B cell (primary cell): ENCODE measurements at places on chromosomes 4 and X. TPM values are rescaled to one million over a fixed set of nuclear protein-coding genes. Genes with fewer than 3 reads are reported as not detected.

DNA sequence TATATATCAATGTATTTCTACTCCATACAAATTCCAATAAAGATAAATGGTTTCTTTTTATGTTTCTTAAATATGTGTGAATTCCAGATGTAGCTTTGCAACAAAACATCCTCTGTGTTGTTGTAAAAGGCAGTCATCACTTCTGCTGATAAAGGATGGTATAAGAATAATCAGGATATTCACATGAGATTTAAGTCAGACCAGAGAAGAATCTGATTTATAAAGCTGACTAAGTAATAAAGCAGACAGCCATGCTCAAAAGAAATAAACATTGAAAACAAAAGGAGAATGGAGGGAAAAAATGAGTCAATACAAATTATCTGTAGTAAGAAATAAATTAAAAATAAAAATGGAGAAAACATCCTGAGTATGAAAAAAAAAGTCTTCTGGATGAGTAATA lies 27.0 kb upstream of the SLC7A11 start:
- no peak for DNase-seq
- H3K36me3 ChIP-seq, result no peaks in the 10 kb centered on the region
- H3K4me3 ChIP-seq, result no peak overlapping the region
- no peak overlapping the region for H3K27ac ChIP-seq
- no peaks in the 10 kb centered on the region for H3K4me1 ChIP-seq

GRCh38 chr4:57691370-57691769 lies 581.2 kb upstream of the IGFBP7 start:
- H3K4me3 ChIP-seq, result no peak overlapping the region
- H3K27me3 ChIP-seq, result no peaks in the 10 kb centered on the region
- DNase-seq, result no peak
- no peaks in the 10 kb centered on the region for H3K36me3 ChIP-seq

DNA sequence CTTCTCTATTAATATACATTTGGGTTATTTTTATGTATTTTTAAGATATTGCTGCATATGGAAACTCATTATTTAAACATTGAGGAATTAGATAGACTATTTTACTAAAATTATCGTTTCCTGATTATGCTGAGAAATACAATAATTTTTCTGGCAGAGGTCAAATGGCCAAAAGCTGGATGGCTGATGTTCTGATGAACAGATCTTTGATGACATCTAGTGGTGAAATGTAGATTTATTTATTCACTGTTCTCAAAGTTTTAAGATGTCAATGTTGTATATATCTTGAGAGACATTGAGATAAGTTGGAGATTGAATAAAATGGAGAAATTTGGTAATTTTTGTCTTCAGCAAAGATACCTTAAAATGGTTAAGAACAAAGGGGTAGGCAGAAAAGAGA lies 96.2 kb downstream of the UGT8 start:
- no peaks in the 10 kb centered on the region for H3K36me3 ChIP-seq
- no peaks in the 10 kb centered on the region for H3K27me3 ChIP-seq
- no peaks in the 10 kb centered on the region for H3K4me1 ChIP-seq
- H3K4me3 ChIP-seq, result no peak overlapping the region
- DNase-seq, result peak; percentile 54

- no peak for DNase-seq
- no peaks in the 10 kb centered on the region for H3K36me3 ChIP-seq
- H3K4me3 ChIP-seq, result no peak overlapping the region
- no peaks in the 10 kb centered on the region for H3K27me3 ChIP-seq
Observed at GRCh38 chrX:45524296-45524695, 323.6 kb upstream of the DIPK2B start.

CD99L2 gene
- total RNA-seq, result 16.0 and 17.8 TPM in 2 replicates

GRCh38 chr4:139806929-139807328 lies 141.3 kb downstream of the MGST2 start:
- H3K4me1 ChIP-seq, result no peaks in the 10 kb centered on the region
- no peak for DNase-seq
- H3K27me3 ChIP-seq, result peaks cover 5% of the 10 kb centered on the region

INTU gene
- total RNA-seq, result not detected in 2 replicates

DNA sequence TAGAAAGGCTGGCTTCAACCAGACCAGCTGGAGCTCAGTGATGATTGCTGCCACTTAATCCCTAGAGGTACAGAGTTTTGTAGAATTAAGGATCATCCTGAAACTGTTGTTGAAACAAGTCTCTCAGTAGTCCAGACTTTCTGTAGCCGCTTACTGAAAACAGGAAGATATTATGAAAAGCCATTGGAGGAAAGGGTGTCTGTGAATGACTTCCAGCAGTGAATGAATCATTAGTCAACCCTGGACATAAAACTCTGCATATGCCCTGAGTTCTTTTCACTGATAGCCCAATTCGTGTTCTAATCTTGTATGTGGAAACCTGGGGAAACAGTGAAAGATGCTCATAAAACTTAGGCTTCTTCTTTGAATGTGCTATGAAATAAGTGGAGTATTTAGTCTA lies 14.8 kb downstream of the HOPX start:
- H3K4me1 ChIP-seq, result no peaks in the 10 kb centered on the region
- H3K27me3 ChIP-seq, result no peaks in the 10 kb centered on the region
- H3K27ac ChIP-seq, result no peak overlapping the region
- no peak for DNase-seq
- H3K36me3 ChIP-seq, result no peaks in the 10 kb centered on the region

DNA sequence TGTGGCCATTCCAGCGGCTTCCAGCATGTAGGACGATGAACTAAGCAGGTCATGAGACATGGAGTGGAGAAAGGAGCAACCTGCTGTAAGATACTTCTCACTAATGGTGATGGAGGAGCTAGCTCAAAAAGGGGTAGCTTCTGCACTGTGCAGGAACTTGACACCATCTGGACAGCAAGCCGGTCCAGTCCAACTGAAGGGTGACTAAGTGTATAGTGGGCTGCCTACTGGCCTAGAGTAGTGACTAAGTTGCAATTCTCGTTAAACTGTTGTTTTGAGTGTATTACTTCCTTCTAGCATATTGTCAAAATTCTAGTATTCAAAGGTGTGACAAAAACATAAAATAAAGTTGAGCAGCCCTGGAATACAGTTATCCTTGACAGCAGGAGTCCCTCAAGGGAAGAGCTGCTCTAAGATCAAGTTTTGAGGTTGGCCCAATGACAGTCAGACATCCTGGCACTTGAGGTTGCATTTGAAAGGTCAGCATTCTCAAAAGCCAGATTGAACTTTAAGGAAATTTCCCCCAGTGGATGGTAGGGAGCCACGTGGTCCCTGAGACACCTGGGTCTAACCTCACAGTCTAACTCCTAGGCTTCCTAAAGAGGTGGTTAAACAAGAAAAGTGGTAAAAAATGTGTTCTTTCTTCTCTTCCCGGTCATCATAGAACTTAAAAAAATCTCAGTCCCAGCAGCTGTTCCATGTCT lies 8.0 kb downstream of the CETN2 start:
- H3K36me3 ChIP-seq, result no peaks in the 10 kb centered on the region
- no peaks in the 10 kb centered on the region for H3K27me3 ChIP-seq
- DNase-seq, result no peak
- H3K4me3 ChIP-seq, result no peak overlapping the region
- H3K4me1 ChIP-seq, result no peaks in the 10 kb centered on the region

GRCh38 chr4:94595880-94596483 lies 144.2 kb downstream of the PDLIM5 start:
- H3K4me3 ChIP-seq, result no peak overlapping the region
- H3K4me1 ChIP-seq, result no peaks in the 10 kb centered on the region
- peak; percentile 49 for DNase-seq

DNA sequence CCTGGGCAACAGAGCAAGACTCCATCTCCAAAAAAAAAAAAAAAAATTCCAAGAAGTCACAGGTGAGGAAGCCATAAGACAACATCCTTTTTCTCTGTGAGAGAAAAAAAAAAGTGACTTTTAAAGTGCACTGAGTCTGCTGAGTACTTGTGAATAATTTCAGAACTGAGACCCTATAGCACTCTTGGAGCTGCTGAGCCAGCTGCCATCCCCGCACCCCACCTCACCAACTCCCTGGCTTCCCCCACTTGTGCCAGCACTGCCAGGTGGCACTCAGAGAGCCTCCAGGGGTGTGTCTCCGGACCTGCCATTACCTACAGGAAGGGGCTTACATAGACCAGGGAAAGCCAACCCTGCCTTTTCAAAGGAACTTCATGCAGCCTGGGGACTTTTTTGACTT lies 39.2 kb upstream of the HS3ST1 start:
- no peak overlapping the region for H3K4me3 ChIP-seq
- peaks cover 39% of the 10 kb centered on the region for H3K4me1 ChIP-seq
- H3K27me3 ChIP-seq, result no peaks in the 10 kb centered on the region
- no peak overlapping the region for H3K27ac ChIP-seq

DNA sequence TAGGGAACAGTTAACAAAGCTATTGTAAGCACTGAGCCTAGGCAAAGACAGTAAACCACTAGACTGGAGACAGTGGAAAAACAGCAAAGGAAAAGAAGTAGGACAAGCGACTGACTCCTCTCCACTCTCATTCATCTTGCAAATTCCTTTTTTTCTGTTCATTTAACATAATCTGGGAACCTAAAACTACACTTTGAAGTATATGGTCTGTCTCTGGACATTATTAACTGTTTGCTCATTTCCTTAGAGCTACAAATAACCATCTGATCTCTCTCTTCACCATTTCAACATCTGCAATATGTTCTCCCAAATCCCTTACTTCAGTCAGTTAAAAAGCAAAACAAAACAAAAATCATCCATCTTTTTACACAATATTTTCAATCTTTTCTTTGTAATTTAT lies 642 bp downstream of the HMGN5 start:
- no peaks in the 10 kb centered on the region for H3K36me3 ChIP-seq
- H3K4me3 ChIP-seq, result peak overlapping the region; percentile 90
- peak; percentile 6 for DNase-seq
- peak overlapping the region; percentile 85 for H3K27ac ChIP-seq
- H3K27me3 ChIP-seq, result no peaks in the 10 kb centered on the region

GRCh38 chrX:103540145-103540544 lies 20.9 kb upstream of the RAB40A start:
- H3K27me3 ChIP-seq, result no peaks in the 10 kb centered on the region
- H3K4me3 ChIP-seq, result no peak overlapping the region
- no peak for DNase-seq
- H3K36me3 ChIP-seq, result no peaks in the 10 kb centered on the region
- H3K27ac ChIP-seq, result no peak overlapping the region

PRKG2 gene
- total RNA-seq, result 0.83 and 0.86 TPM in 2 replicates

DNA sequence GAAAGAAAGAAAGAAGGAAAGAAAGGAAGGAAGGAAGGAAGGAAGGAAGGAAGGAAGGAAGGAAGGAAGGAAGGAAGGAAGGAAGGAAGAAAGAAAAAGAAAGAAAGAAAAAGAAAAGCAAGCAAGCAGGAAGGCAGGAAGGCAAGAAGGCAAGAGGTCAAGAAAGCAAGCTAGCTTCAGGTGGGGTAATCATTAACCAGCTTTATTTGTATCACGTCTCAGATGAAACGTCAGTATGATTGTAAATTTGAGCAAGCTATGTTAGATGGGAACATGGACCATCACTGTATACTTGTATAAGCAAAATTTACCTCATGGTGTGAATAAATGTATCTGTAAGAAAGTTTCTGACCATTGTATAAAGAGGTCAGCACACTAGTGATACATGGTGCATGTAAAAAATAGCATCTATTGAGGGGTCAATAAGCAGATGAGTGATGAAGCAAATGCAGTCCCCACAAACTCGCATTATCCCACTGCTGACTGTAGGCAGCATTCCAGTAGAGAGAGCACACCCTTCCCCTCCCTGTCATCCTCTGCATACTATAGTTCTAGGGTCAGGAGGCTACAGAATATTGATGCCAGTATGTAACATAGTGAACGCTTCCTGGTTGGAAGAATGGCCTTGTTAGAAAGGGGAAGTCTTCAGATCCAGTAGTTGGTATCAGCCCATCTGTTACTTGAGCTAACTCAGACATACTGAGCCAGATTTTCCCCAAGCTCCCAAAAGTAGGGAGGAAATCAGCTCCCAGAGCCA lies 16.5 kb upstream of the KLHL34 start:
- no peaks in the 10 kb centered on the region for H3K36me3 ChIP-seq
- no peaks in the 10 kb centered on the region for H3K4me1 ChIP-seq
- no peak for DNase-seq
- no peak overlapping the region for H3K4me3 ChIP-seq
- no peak overlapping the region for H3K27ac ChIP-seq
- H3K27me3 ChIP-seq, result no peaks in the 10 kb centered on the region

DNA sequence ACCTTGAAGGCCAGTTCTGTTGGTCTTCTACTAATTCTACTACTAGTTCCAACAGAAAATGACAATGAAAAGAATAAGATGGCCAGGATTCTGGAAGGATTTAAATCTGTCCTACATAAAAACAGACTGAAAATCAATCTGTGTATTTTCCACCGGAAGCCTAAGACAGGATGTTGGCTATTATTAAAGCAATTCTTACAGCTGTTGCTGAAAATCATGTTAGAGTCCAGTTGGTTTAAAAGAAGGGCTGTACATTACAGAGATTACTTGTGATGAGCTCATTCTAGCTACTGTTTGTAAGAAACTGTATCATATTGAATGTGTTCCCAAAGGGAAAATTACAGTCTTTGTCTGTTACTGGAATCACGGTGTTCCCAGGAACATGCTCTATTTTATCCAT lies 54.8 kb upstream of the MAGEB16 start:
- no peak for DNase-seq
- H3K27me3 ChIP-seq, result no peaks in the 10 kb centered on the region
- no peak overlapping the region for H3K4me3 ChIP-seq
- H3K4me1 ChIP-seq, result no peaks in the 10 kb centered on the region

- DNase-seq, result peak; percentile 55
- peaks cover 14% of the 10 kb centered on the region for H3K4me1 ChIP-seq
- H3K4me3 ChIP-seq, result peak overlapping the region; percentile 41
- H3K27ac ChIP-seq, result no peak overlapping the region
- H3K27me3 ChIP-seq, result no peaks in the 10 kb centered on the region
Observed at GRCh38 chrX:48972220-48973164, 848 bp upstream of the KCND1 start.

DNA sequence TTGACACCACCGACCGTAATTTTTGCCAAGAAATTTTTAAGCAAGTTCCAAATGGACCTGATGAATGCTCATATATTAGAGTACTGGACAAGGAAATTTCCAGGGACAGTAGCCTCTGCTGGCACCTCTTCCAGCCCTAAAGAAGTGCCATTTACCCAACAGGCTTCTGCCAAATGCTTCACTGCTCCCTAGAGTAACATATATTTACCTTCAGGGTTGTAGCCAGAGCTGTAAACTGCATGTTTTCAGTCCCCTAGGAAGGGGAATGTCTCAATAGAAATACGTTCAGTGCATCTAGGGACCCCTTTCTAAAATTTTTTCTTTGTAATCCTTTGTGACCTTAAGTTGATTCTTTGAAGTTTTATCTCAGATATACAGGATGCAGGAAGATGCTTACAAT lies 143.1 kb upstream of the SMAD1 start:
- no peak overlapping the region for H3K4me3 ChIP-seq
- no peaks in the 10 kb centered on the region for H3K36me3 ChIP-seq
- no peak for DNase-seq
- H3K27me3 ChIP-seq, result no peaks in the 10 kb centered on the region
- H3K27ac ChIP-seq, result no peak overlapping the region

SASH3 gene
- total RNA-seq, result 240 and 264 TPM in 2 replicates

CLCN4 gene
- 7.7 and 10.0 TPM in 2 replicates for total RNA-seq

DNA sequence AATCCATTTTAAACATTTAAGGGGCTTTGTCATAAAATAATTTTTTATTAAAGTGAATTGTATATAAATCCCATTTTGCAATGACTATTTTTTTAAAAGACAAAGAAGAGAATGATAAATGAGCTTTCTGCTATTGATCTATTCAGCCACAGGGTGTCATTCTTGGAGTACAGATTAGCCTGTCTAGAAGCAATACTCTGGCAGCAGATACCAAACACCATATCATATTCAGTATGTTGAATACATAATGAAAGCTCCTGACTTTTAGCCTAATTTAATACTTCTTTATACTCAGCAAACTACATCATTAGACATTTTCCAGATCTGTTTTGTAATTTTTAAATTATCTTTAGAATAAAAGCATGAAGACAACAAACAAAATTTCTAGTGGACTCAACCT lies 496.3 kb downstream of the PDGFC start:
- H3K4me3 ChIP-seq, result no peak overlapping the region
- H3K27ac ChIP-seq, result no peak overlapping the region
- DNase-seq, result no peak
- no peaks in the 10 kb centered on the region for H3K36me3 ChIP-seq

IDUA gene
- 57.8 and 67.4 TPM in 2 replicates for total RNA-seq
